ENCODE measurements at places on chromosomes 13 and 19.
A peak's percentile ranks its signal among the peaks of the same experiment; 100 is the strongest.

DNA sequence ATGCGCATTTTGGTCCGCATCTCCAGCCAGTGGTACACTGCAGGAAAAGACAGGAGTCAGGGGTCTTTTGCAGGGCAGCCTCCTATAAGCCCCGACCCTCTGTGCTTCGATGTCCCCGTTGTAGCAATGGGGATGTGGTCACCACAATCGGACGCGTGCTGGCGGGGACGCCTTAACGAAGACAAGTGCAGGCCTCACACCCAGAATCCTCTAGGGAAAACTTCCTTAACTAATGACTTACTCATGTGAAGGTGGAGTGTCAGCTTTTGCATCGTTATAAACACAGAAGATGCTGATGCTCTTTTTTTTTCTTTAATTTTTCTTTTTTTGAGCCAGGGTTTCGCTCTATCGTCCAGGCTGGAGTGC lies 22.1 kb downstream of the VASP start:
- DNase-seq = no peak

DNA sequence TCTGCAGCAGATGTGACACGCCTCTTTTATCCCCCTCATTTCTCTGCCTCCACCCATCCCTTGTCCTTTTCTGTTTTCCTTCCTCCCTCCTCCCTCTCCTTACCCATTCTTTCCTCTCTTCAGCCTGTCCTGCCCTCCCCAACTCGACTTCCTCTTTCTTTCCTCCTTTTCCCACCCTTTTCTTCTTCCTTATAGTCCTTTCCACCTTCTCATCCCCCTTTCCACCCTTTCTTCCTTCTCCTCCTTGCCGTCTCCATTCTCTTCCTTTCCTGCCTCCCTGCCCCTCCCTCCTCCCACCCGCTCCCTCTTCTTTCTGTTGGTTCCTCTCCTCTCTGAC lies 688 bp upstream of the ZNF71 start:
- no peak for DNase-seq

DNA sequence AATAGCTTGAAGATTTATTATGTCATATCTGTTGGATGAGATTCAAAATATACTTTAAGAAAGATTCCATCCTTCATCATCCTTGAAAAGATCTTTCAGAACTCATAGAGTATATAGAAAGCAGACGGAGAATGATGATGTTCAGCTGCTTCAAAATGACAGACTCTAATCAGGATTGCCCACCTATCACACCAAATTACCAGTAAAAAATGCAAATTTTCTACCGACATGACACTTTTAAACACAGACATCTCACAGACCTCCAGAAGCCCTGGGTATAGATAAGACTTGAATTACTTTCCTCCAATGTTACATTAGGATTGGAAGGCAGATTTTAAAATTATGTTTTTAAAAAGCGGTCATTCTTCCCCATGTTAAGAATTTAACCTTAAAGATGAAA lies 235.5 kb downstream of the GPC6 start:
- DNase-seq = no peak

GRCh38 chr13:47955836-47956235 lies 45.2 kb downstream of the SUCLA2 start:
- DNase-seq = no peak

DNA sequence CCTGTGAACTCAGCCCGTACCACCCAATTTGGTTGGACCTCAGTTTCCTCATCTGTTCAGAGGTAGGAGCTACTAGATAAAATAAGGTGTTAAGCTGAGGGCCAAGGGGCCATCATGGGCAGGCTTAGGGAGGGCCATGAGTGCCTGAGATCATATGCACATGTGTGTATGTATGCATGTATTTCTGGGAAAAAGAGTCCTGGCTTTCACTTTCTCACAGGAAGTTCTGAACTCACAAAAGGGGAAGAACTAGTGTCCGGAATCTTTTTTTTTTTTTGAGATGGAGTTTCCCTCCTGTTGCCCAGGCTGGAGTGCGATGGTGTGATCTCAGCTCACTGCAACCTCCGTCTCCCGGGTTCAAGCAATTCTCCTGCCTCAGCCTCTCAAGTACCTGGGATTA lies 18.9 kb downstream of the TGFB1 start:
- DNase-seq = no peak

DNA sequence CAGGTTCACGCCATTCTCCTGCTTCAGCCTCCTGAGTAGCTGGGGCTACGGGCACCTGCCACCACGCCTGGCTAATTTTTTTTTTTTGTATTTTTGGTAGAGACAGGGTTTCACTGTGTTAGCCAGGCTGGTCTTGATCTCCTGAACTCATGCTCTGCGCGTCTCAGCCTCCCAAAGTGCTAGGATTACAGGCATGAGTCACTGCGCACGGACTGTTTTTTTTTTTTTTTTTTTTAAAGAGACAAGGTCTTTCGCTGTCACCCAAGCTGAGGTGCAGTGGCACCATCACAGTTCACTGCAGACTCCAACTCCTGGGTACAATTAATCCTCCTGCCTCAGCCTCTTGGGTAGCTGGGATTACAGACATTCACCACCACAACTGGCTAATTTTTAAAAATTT lies 8.2 kb upstream of the ADAMTS10 start:
- peak; percentile 60 for DNase-seq

GRCh38 chr13:112814905-112815585 lies 125.2 kb downstream of the ATP11A start:
- peak; percentile 22 for DNase-seq

DNA sequence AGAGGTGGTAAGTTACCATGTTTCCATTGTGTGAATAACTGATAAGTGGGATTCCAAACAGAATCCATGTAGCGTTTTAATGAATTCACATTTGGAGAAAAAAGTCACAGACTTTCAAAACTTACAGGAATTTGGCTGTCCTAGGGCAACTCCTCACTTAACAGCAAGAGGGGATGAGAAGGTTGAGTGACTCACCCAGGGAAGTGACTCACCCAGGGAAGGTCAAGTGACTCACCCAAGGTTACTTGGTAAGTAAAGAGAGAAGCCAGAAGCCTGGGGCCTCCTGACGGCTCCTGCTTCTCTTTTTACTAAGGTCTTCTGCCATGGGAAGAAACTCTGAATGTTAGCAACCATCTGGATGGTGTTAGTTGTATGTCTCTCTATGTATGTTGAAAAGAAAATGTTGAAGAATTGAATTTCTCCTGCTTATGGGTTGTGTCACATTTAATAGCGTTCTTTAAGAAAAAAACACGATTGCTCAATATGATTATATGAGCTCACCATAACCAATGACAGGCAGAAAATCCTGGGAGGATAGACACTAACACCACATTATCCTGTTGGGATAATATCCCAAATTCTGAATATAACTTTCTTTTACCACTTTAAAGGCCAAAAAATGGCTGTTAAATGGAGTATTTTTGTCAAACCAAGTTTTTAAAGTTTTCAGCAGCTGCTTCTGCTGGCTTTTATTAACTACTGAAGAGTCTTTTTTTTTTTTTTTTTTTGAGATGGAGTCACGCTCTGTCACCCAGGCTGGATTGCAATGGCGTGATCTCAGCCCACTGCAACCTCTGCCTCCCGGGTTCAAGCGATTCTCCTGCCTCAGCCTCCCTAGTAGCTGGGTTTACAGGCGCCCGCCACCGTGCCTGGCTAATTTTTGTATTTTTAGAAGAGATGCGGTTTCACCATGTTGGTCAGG lies 195.6 kb downstream of the GGACT start:
- peak; percentile 94 for DNase-seq

DNA sequence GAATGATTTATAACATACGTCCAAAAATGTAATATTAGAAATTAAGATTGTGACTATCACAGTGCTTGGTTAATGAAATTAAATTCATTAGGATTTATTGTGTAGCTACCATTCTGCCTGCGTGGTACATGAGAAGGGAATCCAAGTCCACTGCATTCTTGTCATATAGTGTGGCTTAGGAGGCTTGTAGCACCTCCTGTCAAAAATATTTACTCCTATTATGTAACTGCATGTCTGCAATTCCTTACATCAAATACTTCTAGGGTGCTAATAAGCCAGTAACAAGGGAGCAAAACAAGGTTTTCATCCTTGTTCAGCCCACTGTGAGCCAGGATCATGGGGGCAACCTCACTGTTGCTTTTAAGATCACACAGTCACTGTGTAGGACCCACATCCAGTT lies 199.0 kb downstream of the SLC7A1 start:
- DNase-seq = no peak

- DNase-seq = no peak
Measured at GRCh38 chr13:98822225-98822606, 69.7 kb upstream of the SLC15A1 start.

- DNase-seq = no peak
Measured at GRCh38 chr13:98307463-98308085, 130.5 kb upstream of the RNF113B start.

DNA sequence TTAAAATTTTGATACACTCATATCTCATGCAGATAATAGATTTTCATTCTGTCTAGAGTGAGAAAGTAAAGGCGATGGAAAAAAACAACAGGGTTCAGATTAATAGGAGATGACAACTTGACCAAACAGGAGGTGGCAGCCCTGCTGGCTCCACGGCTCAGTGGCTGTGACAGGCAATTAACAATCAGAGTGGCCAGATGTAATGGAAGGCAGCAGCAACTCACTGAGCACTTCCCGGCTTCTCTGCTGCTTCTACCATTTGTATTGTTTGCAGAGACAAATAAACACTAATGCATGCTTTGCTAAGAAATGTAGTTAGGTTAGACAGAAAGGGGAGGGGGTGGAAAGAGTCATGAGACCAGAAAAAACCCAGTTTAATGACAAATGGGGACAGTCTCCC lies 473.0 kb upstream of the SLC10A2 start:
- DNase-seq = no peak

DNA sequence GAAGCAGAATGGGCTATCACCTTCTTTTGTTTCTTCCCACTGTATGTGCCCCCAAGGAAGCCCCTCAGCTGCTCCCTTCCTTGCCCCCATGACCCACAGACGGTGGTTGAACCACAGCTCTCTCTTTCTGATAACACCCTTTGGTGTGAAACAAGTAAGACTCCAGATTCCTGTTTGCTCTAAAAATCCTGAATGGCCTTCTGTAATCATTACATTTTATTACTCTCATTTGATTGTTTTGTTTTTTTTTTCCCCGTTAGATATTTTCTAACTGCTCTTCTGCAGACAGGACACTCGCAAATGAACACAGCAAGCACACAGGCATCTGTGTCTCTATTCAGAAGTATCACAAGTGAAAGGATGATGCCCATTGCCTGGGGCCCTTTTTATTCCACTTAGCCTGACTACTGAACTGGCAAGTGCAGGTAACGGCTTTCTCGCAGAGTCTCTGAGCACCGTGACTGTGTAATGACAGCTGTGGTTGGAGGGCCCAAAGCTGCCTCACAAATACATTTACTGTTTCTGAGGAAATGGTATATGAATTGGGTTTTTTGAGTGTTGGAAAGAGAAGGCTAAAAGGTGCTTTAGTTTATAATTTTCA lies 59.3 kb downstream of the OXGR1 start:
- no peak for DNase-seq

DNA sequence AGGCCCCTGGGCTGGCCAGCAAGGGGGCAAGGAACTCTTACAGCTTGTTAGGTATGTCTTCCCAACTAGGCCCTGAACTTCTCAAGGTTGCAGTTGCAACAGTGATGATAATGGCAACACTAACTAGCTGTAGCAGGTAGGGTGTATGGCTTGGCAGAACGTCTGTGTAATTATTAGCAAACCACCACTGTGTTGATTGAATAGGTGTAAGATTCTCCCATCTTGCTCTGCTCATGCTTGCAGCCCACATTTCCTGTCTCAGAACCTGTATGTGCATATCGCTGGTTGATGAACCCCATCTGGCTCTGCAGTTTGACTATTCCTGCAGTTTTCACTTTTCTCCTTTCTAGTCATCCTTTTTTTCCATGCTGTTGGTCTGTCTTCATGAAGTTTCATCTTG lies 178.8 kb downstream of the KATNAL1 start:
- DNase-seq = no peak

- no peak for DNase-seq
Measured at GRCh38 chr19:38263689-38264485, 486 bp upstream of the SPINT2 start.

- no peak for DNase-seq
Measured at GRCh38 chr13:70964874-70965273, 856.6 kb upstream of the KLHL1 start.

GRCh38 chr19:18287836-18288772 lies 6.7 kb upstream of the JUND start:
- DNase-seq = no peak

GRCh38 chr19:4081441-4082129 lies 14.9 kb upstream of the ZBTB7A start:
- DNase-seq = no peak

DNA sequence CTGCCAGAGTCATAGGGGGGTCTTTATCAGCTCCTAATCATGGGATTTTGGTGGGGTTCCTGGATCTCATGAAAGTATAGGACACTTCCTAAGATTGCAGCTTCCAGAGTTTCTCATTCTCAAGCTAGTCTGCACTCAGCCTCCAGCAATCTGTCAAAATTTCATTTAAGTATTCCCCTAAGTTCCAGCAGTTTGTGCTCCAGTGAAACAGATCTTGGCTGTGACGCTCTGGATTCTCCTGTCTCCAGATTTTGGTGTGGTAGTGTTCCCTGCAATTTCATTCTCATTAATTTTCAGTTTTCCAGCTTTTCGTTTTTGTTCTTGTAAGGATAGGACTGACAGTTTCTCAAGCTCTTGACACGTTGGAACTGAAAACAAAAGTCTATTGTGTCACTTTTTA lies 908.9 kb upstream of the MIR17HG start:
- no peak for DNase-seq

DNA sequence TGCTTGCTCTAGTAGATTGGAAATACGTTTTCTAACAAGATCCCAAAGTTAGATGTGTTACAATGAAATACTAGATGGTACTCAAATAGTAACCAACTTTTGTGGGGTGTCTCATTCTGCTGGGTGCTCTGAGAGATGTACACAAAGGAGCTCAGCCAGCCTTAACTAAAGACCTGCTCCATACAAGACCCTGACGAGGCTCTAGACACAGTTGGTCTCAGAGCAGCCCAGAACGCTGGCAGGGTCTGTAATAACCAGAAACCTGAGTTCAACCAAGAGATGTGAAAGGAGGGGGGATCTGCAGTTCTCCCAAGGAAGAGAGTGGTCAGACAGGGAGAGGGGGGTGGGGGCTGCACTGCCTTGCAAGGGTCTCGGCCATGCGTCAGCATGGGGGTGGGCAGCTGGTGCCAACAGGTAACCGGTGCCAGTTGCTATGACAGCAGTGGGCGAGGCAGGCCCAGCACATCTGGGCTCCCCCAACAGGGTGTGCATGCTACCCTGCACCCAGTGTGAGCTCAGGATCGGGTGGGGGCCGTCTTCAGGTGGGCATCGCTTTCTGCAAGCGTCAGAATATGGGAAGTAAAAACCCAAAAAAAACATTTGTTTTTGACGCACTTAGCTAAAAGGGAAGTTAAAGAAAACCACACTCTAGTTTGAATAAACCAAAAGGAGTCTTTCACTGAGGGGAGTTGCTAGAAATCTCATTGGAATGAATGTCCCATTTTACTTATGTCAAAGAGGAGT lies 68.0 kb upstream of the GPR183 start:
- DNase-seq = no peak

Data from MG63 (cell line).